NCI-H524 treated with DMSO at 0.1 percent for 48 hours (cell line): ENCODE measurements at places on chromosomes 4 and X.

DNA sequence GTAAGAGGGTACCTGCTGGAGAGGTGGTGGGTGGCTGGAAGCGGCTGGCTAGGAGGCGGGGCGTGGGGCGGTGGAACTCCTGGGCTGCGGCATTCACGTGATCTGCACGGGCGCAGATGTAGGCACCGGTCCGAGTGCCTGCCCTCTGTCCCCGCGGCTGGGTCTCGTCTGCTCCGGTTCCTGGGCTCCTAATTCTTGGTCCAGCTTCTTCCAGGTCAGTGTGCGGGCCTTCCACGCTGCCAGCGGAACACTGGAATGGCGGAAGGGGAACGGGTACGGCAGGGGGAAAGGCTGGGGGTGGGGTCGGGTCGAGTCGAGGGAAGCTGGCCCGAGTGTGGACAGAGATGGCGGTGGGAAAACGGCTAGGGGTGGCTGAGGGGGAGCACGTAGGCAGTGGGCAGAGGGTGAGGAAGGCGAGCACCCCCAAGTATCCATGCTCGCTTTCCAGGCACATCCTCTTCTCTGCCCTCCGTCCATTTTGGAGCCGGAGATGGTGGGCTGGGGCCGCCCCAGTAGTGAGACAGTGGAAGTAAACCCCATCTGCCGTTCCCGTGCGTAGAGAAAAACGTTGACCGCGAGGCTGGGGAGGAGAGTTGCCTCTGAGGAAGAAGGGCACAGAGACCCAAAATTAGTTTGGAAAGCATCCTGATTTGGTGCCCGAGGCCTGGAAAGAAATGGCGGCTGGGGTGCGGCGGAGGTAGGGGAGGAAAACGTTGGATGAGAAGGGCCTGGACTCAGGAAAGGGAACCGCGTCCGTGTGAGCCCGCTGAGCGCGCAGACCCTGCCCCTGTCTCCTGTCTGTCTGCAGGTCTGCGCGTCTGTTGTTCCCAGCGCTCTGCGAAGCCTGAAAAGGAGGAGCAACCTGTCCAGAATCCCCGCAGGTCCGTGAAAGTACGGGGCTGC lies at the start of gene TCEAL4:
Gene TCEAL4 (plus strand): TSS at position 105 of the 903 bp plus-strand sequence. CDS start 1,161 bp downstream, outside the sequence.
- peak; percentile 39 for DNase-seq

DNA sequence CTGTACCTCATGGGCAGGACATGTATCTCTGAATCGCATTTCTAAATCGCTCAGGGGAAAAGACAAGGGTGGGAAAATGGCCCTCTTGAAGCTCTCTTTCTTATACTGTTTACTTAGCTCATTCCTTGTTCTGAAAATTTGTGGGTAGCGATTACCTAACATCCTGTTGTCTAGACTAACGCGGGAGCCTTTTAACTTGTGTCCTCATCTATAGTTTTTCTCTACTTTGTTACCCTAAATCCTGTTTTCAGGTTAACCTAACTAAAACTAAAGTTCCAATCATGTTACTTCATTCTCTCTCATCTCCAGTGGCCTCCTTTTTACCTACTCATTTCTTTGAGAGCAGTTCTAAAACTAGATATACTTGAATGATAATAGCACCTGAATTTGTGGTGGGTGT lies 45.0 kb downstream of the SNX25 start:
- DNase-seq = no peak

DNA sequence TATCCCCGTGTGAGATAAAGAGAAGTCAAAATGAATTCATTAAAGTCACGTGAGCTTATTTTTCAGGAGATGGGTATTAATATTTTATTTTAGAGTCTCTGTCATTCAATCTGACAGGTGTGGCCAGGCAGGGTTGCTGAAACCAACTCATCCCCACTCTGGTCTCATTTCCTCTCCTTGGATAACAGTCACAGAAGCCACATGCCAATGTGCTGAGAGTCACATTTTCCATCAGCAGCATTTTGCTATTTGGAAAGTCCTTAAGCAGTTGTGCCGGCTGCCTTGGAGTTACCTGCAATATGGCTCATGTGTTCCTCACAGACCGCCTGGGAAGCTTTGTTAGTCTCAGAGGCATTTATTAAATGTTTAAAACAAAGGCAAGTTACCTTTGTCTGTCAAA lies 302.3 kb downstream of the DCHS2 start:
- DNase-seq = no peak

- peak; percentile 53 for DNase-seq
These were observed 365.0 kb downstream of the GPM6A start for GRCh38 chr4:175447016-175447415.

DNA sequence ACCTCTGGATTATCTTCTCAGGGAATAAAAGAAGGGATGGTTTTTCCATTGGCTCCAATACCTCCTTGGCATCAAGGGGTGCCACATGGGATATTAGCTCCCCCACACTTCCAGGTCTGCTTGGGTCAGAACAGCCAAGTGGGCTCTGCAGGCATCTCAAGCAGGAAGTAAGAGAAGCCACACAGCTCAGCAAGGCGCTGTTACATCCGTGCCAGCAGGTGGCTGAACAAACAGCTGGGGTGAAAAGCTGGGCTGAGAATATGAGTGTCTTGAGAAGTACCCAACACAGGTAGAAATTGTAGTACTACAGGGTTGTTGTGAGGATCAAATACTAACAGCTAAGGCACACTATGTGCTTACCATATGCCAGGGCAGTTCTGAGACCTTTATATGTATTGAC lies 76.7 kb upstream of the TMEM150C start:
- DNase-seq = no peak

DNA sequence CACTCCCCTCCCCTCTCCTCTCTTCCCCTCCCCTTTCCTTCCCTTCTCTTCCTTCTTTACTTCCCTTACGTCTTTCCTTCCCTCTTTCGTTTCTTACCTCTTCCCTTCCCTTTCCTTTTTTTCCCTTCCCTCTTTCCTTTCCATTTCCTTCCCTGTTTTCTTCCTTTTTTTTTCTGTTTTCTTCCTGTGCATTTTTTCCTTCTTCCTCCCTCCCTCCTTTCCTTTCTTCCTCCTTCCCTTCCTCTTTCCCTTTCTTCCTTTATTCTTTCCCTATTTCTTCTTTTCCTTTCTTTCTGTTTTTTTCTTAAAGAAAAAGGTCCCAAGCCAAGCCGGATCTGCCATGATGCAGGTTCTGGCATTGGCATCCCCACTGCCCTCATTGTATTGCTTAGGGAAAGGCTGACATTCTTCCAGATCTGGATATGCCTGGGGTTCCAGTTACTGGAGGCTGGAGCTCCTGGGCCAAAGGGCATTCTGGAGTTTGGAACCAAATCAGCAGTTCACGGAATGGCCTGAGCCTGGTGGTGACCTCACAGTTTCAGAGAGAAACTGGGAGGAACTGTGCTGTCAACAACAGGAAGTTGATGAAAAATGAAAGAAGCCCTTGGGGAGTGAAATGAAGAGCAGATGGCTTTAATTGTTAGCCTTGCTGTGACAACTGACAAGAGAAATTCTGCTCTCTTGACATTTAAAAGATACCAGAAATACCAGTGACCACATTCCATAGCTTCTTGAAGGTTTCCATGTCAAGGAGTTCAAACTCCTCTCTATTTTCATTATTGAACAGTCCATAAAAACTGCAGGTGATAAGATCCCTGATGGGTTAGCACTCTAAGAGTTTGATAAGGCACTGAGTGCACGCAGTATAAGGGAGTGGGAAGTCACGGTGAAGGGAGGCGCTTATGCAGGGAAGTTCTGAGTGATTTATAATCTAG lies 622.1 kb downstream of the SPRY1 start:
- no peak for DNase-seq

- no peak for DNase-seq
These were observed 232.2 kb downstream of the GPAT3 start for GRCh38 chr4:83768146-83768545.

GRCh38 chr4:15495621-15496020 lies 25.9 kb downstream of the CC2D2A start:
- DNase-seq = no peak

GRCh38 chr4:213971-214370 lies 89.7 kb downstream of the ZNF718 start:
- no peak for DNase-seq
